AG09309 (cell line): ENCODE measurements at places on chromosomes 3 and 15.

GRCh38 chr3:154862265-154862664, 217.9 kb upstream of the MME start:
- peak; percentile 21 for DNase-seq

DNA sequence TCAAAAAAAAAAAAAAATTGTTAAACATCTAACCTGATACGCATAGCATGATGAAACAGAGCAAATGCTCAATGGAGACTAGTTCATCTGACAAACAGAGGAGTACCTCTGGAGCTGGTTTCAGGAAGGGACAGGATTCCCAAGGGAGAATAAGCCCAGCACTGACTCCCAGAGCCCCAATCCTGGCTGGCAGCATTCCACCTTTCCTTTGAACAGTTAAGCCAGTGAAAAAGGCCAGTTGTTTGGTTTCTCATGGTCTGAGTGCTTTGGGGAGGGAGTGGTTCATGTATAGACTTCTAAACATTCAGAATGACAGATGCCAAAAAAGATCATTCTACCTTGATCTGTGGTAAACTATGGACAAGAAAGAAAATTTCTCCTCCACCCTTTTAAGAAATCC, 277.9 kb upstream of the RARB start:
- DNase-seq: no peak

DNA sequence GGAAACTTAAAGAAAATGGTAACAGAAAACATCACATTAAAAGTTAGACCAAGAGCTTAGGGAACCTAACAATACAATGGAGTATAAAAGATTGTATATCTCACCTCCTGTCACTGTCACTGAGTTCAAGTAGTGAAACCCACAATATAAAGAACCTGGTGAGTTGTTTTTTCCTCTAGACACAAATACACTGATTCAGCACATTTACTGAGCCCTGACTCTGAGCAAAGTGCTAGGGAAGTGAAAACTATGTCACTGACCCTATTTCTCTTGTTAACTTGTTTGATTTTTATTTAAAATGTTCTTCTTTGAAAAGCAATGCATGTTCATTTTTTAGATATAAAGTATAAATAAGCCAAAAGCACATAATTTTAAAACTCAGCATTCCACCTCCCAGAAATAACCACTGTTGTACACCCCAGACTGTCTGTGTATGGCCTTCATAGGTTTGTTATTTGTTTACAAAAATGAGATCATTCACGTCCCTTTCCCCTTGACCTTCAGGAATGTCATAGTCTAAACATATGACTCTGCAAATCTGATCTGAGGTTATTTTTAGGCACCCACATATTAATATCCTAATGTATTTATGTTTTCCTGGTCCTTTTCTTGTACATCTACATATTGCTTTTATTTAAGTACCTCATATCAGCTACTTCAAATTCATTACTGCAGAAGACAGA, 69.2 kb upstream of the CSTA start:
- DNase-seq: no peak

- no peak for DNase-seq
Measured at GRCh38 chr15:49037546-49037940, 8.7 kb downstream of the SECISBP2L start.

- no peak for DNase-seq
Measured at GRCh38 chr3:194058753-194059152, 77.2 kb upstream of the HES1 start.

GRCh38 chr3:51243924-51244323, 141.2 kb upstream of the MANF start:
- DNase-seq: no peak

GRCh38 chr15:69790632-69791031, 307.1 kb downstream of the TLE3 start:
- no peak for DNase-seq

DNA sequence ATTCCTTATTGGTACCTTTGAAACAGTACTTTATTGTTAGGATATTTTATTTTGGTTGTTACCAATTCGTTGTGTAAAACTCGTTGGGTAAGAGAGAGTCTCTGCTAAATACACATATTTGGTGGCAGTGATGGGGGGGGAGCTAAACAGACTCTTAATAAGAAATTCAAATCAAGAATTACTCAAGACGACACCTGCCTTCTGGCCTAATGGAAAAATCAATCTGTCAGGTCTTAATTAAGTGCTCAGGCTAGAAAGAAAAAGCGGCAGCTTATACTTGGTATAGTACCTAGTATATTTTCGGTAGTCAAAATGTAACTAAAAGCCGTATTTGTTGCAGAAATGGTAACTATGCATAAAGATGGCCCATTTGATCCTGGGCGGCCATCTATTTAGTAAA, 18.2 kb downstream of the FOXP1 start:
- no peak for DNase-seq

DNA sequence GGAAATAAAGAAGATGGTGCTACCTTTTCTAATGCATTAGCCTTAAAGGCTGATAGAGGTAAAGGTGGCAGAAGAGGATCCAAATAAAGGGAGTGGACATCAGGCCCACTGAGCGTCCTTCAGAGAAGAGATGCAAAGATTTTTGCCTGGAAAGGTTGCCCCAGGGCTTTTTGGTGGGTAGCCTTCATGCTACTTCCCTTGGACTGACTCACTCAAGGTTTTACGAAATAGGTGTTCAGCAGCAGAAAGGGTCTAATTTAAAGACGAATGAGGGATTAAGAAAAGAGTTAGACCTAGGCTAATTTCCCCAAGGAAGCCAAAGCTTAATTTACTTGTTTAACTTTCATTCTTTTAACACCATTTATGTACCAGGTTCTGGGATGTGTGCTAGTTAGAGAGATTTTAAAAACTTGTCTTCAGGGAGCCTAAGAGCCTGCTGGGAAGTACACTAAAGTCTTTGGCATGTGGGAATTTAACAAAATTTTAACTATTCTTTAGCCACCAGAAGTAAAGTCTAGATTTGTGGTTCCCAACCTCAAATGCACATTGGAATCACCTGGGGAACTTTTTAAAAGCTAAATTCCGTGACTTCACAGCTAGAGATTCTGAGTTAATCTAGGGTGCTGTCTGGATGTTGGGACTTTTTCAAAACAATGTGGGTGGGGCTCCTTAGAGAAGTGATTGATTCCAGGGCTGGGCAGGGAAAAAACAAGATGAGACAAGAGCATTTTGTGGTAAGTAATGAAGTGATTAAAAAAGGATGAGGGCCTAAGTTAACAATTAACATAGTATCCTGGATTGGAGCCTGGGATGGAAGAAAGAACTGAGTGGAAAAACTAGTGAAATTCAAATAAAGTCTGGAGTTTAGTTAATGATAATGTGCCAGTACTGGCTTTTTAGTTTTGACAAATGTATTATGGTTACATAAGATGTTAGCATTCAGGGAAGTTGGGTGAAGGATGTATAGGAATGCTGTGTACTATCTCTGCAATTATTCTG, 3.4 kb downstream of the IL20RB start:
- DNase-seq: no peak

GRCh38 chr3:197428117-197428801, 127.5 kb downstream of the BDH1 start:
- DNase-seq: peak; percentile 14

DNA sequence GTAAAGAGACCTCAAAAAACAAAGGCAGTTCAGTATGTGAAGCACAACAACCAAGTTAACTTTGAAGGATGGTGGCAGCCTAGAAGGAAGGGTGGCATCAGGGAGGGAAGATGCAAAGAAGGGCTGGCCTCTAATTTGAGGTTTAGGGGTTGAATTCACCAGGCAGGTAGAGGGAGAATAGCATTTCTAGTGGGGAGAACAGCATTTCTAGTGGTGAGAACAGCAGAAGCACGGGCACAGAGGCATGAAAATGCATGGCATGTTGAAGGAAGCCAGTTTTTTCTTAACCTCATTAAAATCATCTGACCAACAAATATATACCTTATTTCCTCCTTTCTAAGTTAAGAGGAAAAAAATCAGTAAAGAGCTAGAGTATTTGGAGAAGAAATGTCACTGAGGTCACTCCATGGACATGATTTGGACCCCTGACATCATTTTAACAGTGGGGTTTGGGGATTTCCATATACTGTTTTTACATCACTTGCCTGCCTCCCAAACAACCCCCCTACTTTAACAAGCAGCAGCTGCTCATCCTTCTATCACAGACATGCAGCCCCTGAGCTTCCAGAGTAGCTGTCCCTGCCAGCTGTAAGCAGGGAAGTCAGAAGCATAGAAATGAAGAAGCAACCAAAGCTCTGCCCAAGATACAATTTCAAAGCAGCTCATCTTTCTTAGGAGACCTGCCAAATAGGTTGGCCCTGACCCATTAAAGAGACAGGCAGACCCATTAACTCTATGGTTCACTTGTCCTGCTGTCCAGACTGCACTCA, 2.4 kb upstream of the POPDC2 start:
- no peak for DNase-seq

DNA sequence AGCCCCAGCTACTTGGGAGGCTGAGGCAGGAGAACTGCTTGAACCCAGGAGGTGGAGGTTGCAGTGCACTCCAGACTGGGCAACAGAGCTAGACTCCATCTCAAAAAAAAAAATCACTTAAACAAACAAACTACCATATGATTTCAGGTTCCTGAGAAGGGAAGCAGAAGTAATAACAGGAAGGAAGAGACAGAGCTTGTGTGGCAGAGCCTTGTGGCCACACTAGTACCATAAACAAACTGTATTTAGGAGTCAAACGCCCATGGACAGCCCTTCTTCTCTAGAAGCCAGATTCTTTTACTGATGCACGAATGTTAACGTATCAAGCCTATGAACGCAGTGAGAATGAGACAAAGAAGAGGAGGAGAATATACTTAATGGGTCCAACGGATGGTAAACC, 12.0 kb downstream of the MTMR10 start:
- DNase-seq: no peak

DNA sequence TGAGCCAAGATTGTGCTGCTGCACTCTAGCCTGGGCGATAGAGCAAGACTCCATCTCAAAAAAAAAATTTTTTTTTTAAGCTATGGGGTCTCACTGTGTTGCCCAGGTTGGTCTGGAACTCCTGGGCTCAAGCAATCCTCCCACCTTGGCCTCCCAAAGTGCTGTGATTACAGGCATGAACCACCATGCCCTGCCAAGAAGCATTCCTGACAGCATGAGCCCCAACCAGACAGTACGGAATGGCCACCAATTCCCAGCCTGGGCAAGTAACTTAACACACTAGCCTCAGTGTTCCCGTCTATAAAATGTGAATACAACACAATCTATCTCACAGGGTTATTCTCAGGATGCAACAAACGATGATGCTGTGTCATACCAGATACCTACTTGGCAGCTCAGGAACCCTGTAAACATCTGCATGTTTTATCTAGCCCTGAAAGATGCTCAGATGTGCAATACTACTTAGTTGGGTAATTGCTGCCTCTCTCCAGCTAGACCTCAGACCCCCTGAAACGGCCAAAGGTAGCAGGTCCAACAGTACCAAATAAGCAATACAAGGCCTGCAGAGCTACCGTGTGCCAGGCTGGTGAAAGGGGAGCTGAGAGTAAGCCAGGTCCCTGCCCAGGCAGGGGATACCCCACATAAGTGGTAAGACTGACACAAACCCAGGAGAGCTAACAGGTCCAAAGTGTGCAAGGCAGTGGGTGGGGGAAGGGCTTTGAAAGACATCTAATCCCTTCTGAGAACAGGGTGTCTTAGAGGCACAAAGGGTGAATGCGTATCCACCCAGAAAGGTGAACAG, 1.9 kb downstream of the TKT start:
- no peak for DNase-seq

DNA sequence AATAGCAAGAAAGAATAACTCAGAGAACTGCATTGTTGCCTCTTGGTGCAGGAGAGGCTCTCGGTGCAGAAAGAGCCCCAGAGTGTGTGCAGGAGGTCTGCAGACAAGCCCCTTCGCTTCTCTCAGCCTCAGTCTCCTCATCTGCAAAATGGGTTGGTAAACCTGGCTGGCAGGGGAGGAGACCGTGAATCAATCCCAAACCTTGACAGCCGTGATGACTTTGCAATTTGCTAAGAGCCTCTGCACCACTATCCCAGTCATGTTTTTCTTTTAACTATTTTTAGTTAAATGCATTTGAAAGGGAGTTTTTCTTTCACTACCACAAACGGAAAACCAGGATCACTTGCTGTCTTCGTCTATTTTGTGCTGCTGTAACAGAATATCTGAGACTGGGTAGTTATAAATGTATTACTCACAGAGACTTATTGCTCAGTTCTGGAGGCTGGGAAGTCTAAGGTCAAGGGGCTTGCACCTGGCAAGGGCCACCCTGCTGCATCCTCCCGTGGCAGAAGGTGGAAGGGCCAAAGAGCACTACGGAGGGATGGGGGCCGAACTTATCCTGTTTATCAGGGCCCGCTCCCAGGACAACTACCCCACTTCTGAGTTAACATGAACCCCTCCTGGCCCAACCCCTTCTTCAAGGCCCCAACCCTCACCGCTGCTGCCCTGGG, 14.2 kb upstream of the IQSEC1 start:
- no peak for DNase-seq

GRCh38 chr3:58129041-58129770, 81.6 kb downstream of the DNASE1L3 start:
- DNase-seq: no peak

DNA sequence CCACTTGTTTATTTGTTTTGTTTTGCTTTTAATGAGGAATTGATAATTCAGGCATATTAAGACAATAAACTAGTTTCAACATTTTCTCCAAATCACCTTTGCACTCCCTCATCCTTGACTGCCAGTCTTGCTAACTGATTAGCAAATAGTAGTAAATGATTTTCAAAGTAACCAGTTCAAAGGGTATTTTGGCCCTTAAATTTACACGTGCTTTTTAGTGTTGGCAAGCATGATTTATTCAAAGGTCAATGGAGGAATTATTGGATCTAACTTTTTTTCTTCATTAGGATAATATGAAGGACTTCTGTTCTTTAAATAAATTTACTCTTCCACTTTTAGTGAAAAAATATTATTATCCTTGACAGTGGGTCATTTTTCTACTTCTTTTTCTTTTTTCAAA, 53.8 kb downstream of the BCHE start:
- DNase-seq: no peak

GRCh38 chr3:43076857-43077256, 29.0 kb downstream of the POMGNT2 start:
- no peak for DNase-seq

- DNase-seq: no peak
Measured at GRCh38 chr3:127858937-127859336, 36.6 kb upstream of the MGLL start.

DNA sequence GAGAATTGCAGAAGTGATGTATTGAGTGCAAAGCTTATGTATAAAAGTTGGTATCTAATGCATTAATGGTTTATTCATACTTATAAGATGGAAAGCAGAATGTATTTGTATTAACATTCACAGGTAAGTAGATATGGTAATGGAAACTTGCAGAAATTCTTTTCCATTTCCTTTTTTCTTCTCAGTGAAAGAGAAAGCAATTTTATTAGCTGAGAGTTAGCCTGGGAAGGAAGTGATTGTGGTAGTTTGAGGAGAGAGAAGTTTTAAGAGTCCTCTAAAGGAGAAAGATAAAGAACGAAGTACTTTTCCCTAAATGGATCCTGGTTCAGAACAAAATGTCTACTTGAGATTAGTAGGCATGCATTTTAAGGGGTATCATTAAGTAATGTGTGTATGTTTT, 60.1 kb upstream of the OSTN start:
- no peak for DNase-seq

DNA sequence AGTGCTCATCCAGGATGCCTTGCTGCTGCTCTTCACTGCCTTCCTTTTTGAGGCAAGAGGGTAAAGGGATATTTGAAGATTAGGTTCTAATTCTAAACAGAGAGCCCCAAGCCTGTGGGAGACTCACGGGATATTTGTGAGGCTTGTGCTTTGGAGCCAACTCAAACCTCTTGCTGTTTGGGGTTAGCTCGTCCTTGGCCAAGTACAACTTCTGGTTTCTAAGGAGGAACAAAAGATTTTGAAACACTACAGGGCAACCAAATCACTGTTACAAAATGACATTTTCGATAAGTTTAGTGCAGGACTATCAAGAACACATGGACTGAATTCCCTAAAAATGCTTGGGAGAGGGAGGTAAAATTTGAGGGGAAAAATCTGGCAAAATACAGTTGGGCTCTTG, 190.2 kb downstream of the RORA start:
- DNase-seq: no peak
